ENCODE measurements at places on chromosomes 7 and 10. TPM values are rescaled to one million over a fixed set of nuclear protein-coding genes. Genes with fewer than 3 reads are reported as not detected.

GRCh38 chr10:49568235-49568634, 29.3 kb upstream of the ERCC6 start:
- peak; percentile 14 for DNase-seq
- H3K4me3 ChIP-seq: peak overlapping the region; percentile 14
- H3K36me3 ChIP-seq: peaks cover 3% of the 10 kb centered on the region

- H3K36me3 ChIP-seq: no peaks in the 10 kb centered on the region
- no peaks in the 10 kb centered on the region for H3K27me3 ChIP-seq
- no peak overlapping the region for H3K4me3 ChIP-seq
- H3K27ac ChIP-seq: no peak overlapping the region
- DNase-seq: no peak
Measured at GRCh38 chr10:86802473-86803108, 46.2 kb downstream of the BMPR1A start.

GRCh38 chr7:79979437-79979836, 155.2 kb upstream of the GNAI1 start:
- H3K27ac ChIP-seq: no peak overlapping the region
- no peaks in the 10 kb centered on the region for H3K36me3 ChIP-seq
- no peak overlapping the region for H3K4me3 ChIP-seq
- no peaks in the 10 kb centered on the region for H3K27me3 ChIP-seq
- DNase-seq: no peak

GRCh38 chr10:77566236-77566635, 71.4 kb downstream of the KCNMA1 start:
- H3K4me3 ChIP-seq: no peak overlapping the region
- DNase-seq: no peak
- H3K4me1 ChIP-seq: no peaks in the 10 kb centered on the region
- H3K27me3 ChIP-seq: peaks cover 30% of the 10 kb centered on the region
- H3K36me3 ChIP-seq: peaks cover 1% of the 10 kb centered on the region

DNA sequence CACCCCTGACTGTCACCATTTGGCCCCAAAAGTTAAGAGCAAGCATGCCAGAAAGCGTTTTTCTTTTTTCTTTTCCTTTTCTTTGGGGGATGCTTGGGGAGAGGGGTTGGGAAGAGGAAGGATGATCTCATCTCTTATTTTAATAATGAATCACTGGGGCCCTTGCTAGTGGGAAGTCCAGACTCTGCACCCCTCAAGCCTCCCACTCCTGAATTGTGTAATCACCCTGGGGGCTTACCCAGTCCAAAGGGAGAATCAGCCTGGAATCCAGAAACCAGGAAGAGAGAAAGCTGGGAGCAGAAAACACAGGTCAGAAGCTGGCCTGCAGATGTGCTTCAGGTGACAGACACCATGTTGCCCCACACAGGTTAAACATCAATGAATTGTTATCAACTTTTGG, 14.7 kb upstream of the HABP2 start:
- H3K4me1 ChIP-seq: no peaks in the 10 kb centered on the region
- H3K36me3 ChIP-seq: no peaks in the 10 kb centered on the region
- H3K27me3 ChIP-seq: peaks cover 16% of the 10 kb centered on the region
- no peak overlapping the region for H3K27ac ChIP-seq
- no peak for DNase-seq

DNA sequence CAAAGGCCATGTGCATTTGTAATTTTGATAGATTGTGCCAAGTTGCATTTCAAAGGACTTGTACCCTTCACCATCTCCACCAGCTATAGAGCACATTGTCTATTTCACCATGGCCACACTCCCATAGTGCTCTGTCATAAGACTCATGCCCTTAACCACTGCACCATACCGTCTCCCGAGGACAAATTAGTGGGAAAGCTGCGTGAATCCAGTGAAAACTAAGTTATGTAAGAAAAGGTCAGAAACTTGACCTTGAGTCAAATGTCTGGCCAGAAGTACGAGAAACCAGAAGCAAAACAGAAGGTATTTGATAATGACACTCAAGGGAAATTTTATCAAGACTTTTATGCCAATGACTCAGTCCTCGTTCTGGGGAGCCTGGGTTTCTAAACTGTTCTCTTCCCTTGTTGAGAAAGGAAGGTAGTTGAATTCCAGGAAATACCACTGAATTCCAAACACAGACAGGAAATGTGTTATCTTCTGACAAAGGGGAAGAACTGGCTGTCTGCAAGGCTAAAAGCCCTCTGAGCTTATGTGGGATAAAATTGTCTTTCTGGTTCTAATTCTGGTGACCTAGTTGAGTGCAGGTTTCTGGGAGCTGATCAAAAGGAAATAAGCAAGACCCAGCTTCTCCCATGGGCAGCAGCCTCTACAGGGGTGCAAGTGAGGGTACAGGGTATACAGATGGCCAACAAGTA, 49.7 kb downstream of the CDK1 start:
- no peaks in the 10 kb centered on the region for H3K36me3 ChIP-seq
- H3K4me3 ChIP-seq: no peak overlapping the region
- H3K27me3 ChIP-seq: peaks cover 6% of the 10 kb centered on the region
- DNase-seq: no peak

ASB10 gene
- not detected for total RNA-seq

TRPV5 gene
- total RNA-seq: 0.09 TPM

SLC39A12 gene
- total RNA-seq: not detected

Measured in activated T-cell treated with anti-CD3 and anti-CD28 coated beads, Interleukin-2, amount 50 U/mL, for 72 hours (primary cell).